Tongue (tissue), 3 donors: ENCODE measurements at places on chromosomes 11 and 22. TPM values are rescaled to one million over a fixed set of nuclear protein-coding genes. Genes with fewer than 3 reads are reported as not detected.

GRCh38 chr11:126060757-126061171 lies 1.9 kb downstream of the CDON start:
- DNase-seq = peak; percentile 78

Gene PRPF19
- 35.9 TPM for total RNA-seq

DNA sequence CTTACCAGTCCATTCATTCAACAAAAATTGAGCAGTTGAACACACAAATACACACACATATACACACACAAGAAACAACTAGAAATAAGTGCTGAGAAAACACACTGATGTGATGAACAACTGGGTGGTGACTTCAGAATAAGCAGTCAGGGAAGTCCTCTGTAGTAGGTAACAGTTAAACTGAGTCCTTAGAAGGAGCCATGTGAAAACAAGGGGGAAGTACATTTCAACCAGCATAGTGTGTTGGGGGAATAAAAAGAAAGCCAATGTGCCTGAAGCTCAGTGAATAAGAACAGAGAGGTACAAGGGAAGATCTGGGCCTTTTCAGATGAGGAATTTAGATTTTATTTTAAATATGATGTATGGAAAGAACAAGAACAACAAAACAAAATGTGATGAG lies 6.8 kb upstream of the TMEM123 start:
- no peak for DNase-seq

Gene CXCR5
- total RNA-seq = 0.10 TPM

DNA sequence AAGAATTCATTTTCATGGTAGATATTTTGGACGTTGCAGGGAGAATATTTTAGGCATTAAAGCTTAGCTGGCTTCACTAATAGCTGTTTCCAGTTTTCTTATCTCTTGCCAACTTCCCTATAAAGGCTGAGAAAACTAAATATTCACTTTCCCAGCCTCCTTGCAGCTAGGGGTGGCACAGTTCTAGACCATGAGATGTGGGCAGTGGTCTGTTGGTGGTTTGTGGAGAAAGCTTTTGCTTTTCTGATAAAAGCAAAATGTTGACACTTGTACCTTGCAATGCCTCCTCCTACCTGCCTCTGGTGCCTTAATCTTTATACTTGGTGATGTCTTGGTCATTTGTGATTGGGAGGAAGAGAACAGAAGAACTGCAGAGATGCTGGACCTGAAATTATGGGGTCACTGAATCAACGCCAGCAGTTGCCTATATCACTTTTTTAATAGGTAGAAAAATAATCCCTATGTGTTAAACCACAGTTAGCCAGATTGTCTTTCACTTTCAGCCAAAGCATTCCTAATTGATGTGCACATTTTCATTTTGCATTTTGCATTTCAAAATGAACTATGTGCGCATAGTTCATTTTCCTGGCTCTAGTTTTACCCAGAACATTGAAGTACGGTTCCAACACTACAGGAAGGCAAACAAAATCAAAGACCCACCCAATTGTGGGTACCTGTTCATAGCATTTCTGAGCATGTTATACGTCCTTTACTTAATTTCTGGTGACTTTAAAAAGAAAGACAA lies 24.9 kb upstream of the ABTB2 start:
- no peak for DNase-seq

- DNase-seq = no peak
Measured at GRCh38 chr11:10908215-10908951, 50.5 kb upstream of the ZBED5 start.

Gene MCHR1
- 0.10 TPM for total RNA-seq

DNA sequence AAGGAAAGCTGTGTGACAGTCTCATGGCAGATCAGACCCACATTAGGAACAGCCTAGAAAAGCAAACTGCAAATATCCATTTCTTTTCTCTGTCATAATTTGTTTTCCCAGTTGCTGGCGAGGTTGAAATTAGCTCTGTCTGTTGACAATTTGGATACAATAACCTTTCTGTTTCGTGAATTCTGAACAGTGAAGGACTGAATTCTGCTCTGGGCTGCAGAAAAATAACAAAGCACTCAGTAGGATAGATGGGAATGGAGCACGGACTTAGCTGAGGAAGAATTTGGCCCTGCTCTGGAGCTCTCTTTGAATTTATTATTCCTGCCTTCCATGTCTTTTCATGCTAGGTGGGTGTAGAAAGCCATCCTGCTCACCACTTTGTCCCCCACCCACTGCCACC lies 140.3 kb downstream of the RRAS2 start:
- DNase-seq = no peak

DNA sequence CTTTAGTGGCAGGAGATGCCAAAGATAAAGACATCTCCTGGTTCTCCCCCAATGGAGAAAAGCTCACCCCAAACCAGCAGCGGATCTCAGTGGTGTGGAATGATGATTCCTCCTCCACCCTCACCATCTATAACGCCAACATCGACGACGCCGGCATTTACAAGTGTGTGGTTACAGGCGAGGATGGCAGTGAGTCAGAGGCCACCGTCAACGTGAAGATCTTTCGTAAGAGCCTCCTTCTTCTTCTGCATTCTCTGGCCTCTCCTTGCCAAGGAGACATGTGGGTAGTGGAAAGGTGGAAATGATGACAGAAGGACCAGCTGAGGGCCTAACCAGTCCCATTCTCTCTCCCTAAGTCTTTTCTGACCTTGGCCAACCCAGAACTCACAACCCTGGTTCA lies 110.1 kb upstream of the TTC12 start:
- no peak for DNase-seq

DNA sequence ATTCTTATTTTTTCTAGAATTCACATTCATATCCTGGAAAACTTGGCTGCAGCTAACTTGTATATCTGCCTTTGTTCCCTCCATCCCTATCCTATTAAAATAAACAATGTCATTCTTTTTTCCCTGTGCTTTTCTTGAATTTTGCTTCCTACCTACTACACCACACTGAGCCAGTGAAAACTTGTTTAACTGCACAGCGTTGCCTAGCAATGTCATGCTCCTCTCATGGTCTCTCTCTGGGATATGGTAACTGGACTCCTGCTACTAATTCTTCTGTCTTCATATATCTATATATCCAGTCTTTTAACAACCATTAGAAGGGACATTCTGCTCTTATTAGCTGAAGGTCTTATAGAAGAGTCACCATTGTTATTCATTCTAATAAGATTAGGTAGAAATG lies 434.4 kb downstream of the METTL15 start:
- DNase-seq = peak; percentile 50

DNA sequence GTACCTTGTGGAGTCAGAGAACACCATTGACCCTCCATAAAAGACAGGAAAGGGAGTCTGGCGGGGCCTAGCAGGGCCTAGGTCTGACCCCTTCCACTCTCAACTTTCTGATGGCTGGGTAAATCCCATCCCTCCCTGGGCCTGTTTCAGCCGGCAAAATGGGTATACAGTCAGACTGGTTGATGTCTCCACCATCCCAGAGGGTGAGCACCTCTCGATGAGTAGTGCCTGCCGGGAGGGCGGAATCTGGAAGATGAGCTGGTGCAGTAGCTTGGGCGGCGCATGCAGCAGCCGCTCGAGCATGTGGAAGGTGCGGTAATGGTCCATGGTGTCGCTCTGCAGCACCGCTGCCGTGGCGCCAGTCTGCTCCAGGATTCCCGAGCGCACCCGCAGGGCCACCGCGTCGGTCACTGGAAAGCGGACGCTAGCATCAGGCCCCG lies 528 bp downstream of the FIBP start:
- no peak for DNase-seq

Gene GAS2L1
- 16.7 TPM for total RNA-seq

- peak; percentile 76 for DNase-seq
Measured at GRCh38 chr11:19368726-19369375, 128.1 kb upstream of the E2F8 start.

- DNase-seq = no peak
Measured at GRCh38 chr11:87901341-87901740, 273.9 kb downstream of the RAB38 start.

Gene PRR5L
- 14.1 TPM for total RNA-seq

DNA sequence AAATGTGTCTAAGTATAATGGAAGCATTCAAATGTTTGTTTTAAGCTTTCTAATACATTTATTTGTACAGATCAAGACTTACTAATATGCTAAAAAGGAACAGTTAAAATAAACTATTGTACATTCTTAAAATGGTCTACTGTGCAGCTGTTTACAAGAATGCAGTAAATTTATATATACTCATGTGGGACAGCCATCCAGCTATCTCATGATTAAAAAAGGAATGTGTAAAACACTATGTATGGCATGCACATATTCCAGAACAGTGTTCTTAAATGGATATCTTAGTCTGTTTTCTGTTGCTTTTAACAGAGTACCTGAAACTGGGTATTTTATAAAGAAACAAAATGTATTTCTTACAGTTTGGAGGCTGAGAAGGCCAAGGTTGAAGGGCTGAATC lies 30.2 kb upstream of the CSTF3 start:
- DNase-seq = no peak

Gene RIMBP3B
- total RNA-seq = 0.72 TPM

GRCh38 chr22:22619765-22620414 lies 24.5 kb upstream of the GGTLC2 start:
- no peak for DNase-seq

Gene NXPE1
- not detected for total RNA-seq

DNA sequence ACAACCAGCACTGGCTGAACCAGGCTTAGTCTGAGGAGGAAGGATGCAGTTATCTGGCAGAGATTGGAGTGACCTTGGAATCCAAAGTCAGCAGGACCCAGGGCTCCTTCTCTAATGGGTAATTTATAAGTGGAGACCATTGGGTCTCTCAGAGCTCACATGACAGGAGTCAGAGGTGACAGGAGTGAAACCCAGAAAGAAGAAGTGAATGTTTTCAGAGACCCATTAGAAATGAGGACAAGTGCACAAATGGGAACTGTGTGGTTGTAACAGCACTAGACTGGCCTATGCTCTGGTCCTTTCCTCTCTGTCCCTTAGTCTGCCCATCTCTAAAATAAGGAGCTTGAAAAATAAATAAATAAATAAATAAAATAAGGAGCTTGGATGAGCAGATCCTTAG lies 107.4 kb downstream of the SERGEF start:
- DNase-seq = no peak

DNA sequence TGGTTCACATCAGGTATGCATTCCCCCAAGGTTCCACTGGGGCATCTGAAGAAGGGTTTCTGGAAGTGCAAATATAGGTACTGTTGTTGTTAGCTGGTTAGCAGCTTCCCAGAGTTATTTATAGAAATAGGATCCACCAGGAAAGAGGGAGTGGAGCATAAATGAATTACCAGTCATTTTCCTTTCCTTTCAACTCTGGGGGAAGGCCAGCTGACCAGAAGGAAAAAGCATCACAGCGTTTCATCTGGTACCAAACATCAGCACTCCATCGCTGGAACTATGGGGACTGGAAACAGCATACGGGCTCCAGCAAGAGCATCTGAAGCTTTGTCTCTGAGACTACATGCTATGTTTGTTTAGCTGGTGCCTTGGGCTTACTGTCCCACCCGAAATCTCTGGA lies 378.2 kb upstream of the NARS2 start:
- peak; percentile 54 for DNase-seq

Gene RBMXL2
- total RNA-seq = not detected

Gene PNPLA3
- total RNA-seq = 0.51 TPM

Gene PRRG4
- total RNA-seq = 5.8 TPM

- no peak for DNase-seq
Measured at GRCh38 chr11:8138526-8138925, 30.3 kb downstream of the RIC3 start.

DNA sequence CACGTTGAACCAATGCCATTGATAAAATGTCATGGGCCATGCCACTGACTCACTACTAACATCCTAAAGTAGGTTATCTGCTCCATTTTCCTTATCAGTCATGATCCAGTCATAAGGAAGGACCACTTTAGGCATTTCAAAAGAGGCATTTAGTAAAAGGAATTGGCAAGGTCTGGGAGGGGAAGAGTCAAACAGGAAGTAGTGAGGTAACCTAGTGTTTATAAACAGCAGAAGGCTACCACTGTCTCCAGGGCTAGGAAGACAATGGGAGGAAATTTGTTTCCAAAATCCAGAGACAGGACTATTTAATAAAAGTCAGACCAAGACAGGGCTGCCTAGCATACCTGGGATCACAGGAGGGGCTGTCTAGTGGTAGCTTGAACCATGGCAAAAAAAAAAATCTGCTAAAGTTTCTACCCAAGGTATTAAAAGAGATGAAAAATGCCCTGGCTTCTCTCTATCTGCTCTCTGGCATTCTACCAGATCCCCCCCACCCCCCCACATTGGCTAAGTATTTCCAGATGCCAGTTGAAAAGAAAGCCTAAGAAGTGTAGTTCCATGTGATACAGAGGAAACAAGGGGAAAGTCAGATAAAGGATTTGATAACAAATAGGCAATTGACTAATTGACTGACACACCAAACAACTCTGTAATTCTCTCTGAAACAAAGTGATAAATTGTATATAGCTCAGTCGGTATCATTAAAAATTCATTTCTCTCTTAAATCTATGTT lies 50.4 kb upstream of the C11orf87 start:
- DNase-seq = no peak

DNA sequence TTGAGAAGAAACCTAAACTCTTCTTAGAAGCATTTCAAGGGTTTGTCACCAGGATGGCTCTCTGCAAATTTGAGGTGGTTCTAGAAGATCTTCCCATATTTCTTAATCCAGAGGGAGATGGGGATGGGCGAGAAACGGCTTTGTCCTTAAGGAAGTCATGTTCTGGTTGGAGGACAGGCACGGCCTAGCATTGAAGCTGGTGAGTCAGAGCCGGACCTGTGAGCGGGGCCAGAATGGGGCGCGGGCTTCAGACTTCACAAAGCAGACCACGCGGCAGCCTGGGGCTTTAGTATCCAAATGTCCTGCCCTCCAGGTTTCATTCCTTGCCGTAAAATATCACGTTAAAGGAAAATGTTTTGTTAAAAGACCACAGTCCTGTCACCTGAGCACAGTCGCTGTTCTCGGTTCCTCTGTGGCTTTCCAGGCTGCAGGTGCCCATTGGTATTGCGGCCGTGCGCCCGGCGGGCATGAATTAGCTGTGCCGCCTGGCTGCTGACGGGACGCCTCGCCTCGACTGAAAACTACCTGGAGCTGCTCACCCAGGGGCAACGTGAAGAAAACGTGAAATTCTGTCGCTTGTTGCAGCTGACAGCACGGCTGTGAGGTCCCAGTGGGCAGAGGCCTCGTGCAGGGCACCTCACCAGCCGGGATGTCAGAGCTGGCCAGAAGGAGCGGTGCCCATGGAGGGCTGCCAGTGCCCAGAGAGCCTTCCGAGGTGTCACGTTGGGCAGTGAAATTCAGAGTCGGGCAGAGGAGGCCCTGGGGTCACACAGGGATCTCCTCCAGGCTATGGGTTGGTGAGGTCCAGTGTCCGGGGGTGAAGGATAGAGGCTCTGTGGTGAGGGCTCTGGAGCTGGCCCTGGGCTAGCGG lies 59.0 kb downstream of the LRP5 start:
- DNase-seq = no peak

DNA sequence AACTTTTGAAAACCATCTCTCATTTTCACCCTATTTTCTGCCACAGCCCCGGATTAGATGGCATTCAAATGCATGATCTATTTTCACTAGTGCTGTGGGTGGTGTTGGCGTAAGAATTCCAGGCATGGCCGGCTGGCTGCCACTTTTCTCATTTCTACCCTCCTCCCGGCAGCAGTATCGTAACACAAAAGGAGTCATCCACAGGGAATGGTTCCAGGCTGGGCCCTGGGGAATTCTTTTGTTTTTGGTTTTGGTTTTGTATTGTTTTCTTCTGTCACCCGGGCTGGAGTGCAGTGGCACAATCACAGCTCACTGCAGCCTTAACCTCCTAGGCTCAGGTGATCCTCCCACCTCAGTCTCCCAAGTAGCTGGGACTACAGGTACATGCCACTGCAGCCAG lies 13.8 kb downstream of the JAML start:
- DNase-seq = no peak
